HuH-7.5 (cell line): ENCODE measurements at places on chromosomes 16 and 17.

DNA sequence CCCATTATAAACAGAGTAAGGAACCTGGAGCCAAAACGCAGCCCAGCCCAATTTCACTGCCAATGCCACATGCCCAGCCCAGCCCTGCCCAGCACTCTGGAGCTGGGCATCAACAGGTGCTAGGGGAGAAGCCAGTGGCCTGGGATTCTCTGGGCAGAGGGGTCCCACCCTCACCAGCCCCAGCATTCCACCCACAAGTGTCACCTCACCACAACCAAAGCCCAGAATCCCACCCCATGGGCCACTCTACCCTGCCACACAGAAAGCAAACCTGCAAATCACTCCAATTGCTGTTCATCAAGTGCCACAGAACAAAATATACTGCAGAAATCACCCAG, 102.5 kb upstream of the CDH5 start:
- DNase-seq: no peak

GRCh38 chr17:8753136-8753975, 5.0 kb downstream of the SPDYE4 start:
- no peak for DNase-seq

- no peak for DNase-seq
Observed at GRCh38 chr16:67431775-67432505, 1.0 kb downstream of the HSD11B2 start.

DNA sequence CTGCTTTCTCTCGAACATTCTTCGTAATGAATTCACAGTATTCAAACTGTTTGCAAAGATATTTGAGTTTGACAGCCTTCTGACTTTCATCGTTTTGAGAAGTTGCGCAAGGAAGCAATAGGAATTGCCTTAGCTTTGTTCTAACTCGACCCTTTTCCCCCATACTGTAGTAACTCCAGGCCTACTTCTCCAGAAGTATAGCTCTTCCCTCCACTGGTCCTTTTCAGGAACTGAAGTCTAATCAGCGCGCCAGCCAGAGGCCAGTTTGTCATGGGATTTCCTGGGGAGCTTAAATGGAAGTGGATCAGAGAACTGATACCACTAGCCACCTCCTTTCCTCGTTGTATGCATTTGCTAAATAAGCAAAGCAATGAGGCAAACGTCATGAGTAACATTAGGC, 27.9 kb downstream of the CDR2 start:
- DNase-seq: no peak

- DNase-seq: no peak
Observed at GRCh38 chr17:27233776-27234175, 60.1 kb upstream of the WSB1 start.

DNA sequence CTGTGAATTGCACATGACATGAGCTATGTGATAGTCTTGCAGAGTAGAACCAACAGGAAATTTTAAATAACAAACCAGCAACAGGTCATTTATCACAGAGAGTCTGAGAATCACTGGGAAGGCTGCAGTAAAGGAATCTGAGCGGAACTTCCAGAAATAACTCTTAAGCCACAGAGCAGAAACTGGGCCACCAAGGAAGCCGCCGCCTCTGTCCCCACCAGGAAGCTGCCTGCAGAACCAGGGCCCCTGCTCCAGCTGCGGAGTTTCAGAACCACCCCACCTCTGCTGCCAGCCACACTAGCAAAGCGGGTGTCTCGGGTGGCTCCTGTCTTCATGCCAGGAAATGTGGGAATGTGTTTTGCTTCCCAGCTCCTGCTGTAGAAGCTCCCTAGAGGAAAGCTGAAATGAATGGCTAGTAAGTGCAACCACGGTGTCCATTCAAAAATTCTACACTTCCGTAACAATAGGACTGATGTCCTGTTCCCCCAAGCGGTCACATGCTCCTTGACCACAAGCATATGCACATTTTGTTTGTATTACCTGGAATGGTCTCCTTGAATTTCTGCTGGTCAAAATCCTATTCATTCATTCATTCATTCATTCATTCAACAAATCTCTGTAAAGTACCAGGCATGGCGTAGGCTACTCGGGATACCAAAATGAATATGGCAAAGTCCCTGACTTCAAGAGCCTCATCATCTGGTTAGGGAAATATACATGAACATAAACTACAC, 7.7 kb upstream of the ITPRIPL2 start:
- DNase-seq: no peak

DNA sequence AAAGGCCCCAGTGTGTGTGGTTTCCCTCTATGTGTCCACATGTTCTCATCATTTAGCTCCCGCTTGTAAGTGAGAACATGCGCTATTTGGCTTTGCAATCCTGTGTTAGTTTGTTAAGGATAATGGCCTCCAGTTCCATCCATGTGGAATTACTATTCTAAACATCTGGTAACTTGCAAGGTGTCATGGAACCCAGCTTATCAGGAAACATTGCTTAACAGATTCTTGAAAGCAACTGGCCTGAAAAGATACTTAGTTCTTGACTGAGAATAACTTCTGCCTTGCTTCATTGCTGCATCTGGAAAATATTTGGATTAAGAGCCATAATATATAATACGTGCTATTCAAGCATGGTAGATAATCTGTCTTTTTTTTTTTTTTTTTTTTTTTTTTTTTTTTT, 27.8 kb downstream of the PAFAH1B1 start:
- no peak for DNase-seq

GRCh38 chr17:30091121-30091670, 25.4 kb upstream of the NSRP1 start:
- DNase-seq: no peak

DNA sequence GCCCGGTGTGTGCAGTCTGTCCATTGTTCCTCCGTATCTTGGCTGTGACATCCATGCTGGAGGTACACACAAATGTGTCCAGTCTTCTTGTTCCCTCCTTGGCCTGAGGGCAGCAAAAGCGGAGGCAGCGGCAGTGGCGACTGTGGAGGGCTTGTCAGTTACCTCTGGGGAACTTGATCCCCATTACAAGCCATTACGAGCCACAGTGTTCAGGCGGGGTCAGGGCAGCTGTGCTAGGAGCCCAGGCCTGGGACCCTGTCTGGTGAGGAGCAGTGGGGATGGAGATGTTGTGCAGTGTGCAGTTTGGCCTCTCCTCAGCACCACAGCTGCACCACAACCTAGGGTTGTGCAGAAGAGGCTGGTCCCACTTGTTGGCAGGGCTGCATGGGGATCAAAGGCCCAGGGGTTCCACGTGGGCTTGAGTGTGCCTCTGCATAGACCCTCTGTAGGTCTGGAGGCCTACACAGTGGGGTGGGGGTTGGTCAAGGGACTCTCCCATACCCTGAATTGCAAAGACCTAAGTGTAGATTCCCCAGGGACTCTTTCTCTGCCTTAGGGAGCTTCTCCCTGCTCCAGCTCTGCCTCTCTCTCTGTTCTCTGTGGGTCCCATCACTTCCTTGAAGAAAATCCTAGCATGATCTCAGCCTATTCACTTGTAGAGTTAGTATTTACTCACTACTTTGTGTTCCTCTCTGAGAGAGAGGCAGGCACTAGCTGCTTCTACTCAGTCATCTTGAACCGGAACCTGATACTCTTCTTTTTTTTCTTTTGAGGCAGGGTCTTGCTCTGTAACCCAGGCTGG, 58.8 kb downstream of the SLFN11 start:
- no peak for DNase-seq

- DNase-seq: peak; percentile 64
Observed at GRCh38 chr17:18257268-18257981, 1.1 kb downstream of the FLII start.

DNA sequence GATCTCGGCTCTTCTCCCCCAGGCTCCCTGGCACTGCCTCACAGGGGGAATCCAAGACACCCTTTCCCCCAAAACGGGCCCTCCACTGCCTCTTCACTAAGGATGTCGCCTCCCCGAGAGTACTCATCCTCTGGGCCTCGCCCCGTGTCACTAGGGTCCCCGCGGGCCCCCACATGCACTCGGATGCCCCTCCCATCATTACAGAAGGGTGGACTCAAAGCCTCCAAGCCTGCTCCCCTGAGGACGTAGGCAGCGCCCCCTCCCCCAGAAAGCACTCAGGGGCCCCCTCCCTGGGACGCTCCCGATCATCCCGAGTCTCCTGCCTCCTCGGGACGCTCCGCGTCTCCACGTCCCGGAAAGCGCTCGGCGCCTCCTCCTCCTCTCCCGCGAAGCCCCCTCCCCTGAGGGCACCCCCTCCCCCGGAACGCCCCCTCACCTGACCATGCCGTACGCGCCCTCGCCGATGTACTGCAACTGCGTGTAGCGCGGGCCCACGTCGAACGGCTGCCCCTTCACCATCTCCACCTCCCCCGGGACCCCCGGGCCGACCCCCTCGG, 338 bp downstream of the MAPK3 start:
- DNase-seq: no peak

DNA sequence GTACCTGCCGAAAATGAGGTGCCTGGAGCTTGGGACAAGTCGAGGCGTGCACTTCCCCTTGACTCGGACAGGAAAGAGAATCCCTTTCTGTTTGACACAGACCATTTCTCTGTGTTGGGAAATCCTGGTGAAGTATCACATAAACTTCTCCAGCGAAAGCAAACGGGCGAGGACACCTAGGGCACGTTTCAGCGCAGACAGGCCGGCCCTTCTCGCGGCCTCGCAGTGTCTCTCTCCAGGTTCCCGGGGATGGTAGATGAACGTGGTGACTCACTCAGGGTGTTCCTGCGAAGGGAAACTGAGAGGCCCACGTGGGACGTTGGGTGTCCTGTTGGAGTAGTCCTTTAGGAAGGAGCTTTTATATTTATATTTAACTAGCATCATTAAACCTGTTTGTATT, 36.3 kb upstream of the ZNF750 start:
- no peak for DNase-seq

DNA sequence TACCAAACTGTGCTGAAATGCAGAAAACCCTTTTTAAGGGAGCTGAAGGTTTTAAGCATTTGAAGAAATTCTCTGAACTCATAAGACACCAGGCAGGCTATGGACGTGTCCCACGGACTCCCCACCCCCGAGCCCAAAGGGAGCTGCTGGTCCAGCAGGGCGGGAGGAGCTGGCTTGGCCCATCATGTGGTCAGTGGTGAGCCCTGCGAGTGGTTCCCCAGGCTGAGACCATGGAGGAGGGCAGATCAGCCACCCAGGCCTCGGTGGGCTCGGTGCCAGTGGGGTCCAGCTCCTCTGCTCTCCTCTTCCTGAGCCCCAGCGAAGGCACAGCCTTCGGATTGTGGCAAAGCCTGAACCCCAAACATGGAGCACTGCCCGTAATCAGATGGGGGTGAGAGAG, 27.0 kb downstream of the LGALS3BP start:
- no peak for DNase-seq

GRCh38 chr17:80855948-80856862, 135.4 kb upstream of the CHMP6 start:
- no peak for DNase-seq

- no peak for DNase-seq
Observed at GRCh38 chr16:85392756-85393673, 220.1 kb upstream of the GSE1 start.

- peak; percentile 86 for DNase-seq
Observed at GRCh38 chr17:80260791-80261158, at the start of gene RNF213. TSS of gene RNF213 (plus strand) at chr17:80260852. CDS start at chr17:80263682, 2,830 bp downstream.

DNA sequence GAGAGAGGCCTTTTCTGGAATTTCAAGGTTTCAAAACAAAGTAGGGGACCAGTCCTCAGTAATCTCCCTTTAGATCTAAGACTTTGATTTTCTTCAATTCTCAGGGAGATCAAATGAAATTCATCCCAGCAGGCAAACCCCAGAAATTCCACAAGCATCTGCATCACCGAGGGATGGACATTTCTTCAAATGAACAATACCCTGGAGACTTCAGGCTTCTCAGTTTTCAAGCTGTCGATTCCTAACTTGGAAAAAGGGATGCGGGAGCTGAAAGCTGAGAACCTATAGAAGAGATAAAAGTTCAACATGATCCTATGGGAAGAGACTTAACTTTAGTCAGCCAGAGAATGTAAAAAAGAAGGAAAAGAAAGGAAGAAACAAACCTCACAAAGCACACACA, 296.9 kb upstream of the CDH5 start:
- DNase-seq: no peak

DNA sequence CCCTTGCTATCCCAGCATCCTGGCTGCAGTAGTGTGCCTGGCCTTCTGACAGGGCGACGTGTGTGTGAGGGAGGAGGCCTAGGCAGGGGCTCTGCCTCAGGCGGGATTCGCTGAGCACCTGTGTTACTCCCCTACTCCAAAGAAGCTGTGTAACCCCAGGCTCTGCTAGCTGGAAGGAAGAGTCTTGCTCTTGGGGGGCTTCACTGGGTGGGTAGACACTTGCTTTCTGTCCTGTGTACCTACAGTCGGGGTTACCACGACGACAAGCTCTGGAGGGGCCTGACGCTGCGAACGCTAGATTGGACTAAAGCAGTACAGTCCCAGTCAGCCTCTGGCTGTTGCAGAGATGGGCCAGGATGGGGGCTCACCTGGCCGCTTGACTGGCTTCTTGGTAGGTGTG, 9.5 kb downstream of the EXOC7 start:
- DNase-seq: no peak

GRCh38 chr17:3474212-3474611, 1.6 kb upstream of the ASPA start:
- DNase-seq: peak; percentile 87

GRCh38 chr17:75181110-75181509, 1.6 kb downstream of the SUMO2 start:
- no peak for DNase-seq

DNA sequence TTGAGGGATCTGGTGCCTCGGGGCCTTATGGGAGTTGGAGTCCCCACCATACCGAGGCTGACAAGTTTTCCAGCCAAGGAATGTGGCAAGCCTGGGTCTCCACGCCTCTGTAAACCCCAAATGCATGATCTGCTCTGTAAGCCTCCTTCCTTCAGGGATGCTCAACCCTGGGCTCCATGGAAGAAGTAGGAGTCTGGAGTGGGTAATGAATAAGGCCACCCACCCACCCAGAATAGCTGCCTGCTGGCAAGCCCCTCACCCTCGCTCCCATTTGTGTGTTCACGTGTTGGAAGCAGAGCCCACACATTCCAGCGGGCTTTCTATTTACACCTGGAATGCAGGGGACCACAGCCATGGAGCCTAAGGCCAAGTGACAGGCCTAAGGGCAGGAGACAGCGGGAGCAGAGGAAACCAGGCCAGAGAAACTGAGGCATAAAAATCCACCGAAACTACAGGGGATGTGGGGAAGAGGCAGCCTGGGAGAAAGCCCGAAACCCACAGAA, 4.4 kb downstream of the DLG4 start:
- DNase-seq: no peak
